Stimulated activated CD8-positive, alpha-beta memory T cell treated with anti-CD3 and anti-CD28 coated beads, Interleukin-7, amount 100 ng/mL, for 48 hours (primary cell): ENCODE measurements at places on chromosomes 1 and 21.

GRCh38 chr1:76073481-76073880, 1.1 kb upstream of the ST6GALNAC3 start:
- DNase-seq, result no peak

DNA sequence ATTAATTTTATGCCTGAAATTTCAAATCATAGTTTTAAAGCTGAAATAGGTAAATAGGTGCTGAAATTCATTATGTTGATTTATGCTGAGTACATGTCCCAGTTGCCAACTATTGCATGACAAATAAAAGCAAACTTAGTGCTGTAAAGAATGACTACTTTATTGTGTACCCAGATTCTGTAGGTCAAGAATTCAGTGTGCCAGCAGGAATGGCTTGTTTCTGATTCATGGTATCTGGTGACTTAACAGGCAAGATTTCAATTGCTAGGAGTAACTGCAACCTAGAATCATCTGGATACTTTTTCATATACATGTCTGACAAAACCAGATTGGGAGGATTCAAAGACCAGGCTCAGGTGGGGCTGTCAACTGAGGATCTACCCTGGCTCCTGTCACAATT, 678.4 kb upstream of the ADAMTS5 start:
- no peak for DNase-seq

DNA sequence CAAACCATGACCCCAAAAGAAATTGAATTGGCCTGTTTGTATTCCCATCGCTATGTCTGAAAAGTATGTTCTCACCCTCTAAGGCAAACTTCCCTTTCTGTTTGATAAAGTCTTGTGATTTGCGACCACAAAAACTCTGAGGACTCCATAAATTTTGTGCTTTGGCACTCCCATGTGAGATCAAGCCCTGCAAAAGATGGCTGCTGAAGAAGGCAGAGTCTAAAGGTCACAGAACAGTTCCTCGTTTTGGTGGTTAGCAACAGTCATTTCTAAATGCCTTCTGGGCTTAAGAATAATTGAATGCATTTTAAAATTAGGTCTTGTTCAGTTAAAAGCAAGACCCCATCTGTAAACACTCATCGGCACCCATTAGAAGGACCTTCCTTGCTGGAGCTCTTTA, 441.6 kb downstream of the OMA1 start:
- DNase-seq, result no peak

DNA sequence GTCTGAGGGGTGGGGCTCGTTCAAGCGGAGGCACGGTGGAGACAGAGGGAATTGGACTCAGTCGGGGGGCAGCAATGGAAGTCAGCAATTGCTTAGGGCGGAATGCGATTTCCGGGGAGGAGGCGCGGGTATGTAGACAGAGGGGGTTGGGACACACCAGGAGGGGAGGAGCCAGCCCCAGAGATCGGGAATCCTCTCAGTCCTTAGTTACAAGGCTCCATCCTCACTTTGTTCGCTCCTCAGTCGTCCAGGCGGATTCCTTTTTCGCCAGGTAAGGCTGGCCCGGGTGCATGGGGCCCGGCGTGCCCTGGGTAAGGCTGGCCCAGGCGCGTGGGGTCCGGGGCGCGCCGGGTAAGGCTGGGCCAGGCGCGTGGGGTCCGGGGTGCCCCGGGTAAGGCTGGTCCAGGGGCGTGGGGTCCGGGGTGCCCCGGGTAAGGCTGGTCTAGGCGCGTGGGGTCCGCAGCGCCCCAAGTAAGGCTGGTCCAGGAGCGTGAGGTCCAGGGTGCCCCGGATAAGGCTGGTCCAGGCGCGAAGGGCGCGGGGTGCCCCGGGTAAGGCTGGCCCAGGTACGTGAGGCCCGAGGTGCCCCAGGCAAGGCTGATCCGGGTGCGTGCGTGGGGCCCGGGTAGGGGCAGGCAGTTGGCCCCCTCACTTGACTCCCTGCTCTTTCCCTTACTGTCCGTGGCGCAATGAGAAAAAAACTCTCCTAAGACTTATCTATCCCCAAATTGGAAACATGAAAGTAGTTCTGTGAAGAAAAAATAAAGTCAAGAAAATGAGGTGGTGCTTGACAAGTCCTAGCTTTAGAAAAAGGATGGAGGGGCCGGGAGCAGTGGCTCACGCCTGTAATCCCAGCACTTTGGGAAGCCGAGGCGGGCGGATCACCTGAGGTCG, at the start of gene L1TD1:
Gene L1TD1 (plus strand): TSS at position 199 of the 894 bp plus-strand sequence. CDS start 11,780 bp downstream, outside the sequence.
- no peak for DNase-seq

- DNase-seq, result no peak
These were observed 217.1 kb upstream of the C1orf174 start for GRCh38 chr1:4117196-4117595.
